ENCODE measurements at places on chromosomes 12 and 14.

DNA sequence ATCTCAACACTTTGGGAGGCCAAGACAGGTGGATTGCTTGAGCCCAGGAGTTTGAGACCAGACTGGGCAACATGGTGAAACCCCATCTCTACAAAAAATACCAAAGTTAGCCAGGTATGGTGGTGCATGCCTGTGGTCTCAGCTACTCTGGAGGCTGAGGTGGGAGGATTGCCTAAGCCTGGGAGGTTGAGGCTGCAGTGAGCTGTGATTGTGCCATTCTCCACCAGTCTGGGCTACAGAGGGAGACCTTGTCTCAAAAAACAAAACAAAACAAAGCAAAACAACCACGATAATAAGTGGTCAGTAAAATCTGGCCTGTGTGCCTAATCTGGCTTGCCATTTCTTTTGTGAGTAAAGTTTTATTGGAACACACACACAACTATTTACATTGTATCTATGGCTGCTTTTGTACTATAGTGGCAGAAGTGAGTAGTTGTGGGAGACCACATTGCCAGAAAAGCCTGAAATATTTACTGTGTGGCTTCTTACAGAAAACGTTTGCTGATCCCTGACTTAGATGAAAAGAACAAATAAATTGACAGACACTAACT lies 19.4 kb upstream of the KLRG1 start:
- DNase-seq: no peak

DNA sequence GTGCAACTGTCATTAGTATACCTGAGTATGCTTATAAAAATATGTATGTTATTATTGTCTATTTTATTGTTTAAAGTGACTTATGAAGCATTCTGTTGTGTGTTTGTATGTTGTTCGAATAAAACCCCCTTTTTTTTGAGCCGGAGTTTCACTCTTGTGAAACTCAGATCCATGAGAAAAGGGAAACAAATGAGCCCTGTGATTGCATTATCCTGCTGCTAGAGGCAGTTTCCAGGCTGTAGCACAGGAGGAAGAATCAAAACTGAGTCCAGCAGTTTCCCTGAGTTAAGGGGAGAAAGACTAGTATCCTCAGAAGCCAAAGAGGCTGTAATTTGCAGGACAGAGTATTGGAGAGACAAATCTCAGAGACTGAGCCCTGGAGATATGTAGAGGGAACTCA lies 12.5 kb downstream of the SGPP1 start:
- DNase-seq: no peak

- no peak for DNase-seq
Observed at GRCh38 chr12:10304161-10304574, 3.5 kb upstream of the KLRD1 start.

GRCh38 chr12:63919756-63920155 lies 75.3 kb downstream of the SRGAP1 start:
- DNase-seq: no peak

DNA sequence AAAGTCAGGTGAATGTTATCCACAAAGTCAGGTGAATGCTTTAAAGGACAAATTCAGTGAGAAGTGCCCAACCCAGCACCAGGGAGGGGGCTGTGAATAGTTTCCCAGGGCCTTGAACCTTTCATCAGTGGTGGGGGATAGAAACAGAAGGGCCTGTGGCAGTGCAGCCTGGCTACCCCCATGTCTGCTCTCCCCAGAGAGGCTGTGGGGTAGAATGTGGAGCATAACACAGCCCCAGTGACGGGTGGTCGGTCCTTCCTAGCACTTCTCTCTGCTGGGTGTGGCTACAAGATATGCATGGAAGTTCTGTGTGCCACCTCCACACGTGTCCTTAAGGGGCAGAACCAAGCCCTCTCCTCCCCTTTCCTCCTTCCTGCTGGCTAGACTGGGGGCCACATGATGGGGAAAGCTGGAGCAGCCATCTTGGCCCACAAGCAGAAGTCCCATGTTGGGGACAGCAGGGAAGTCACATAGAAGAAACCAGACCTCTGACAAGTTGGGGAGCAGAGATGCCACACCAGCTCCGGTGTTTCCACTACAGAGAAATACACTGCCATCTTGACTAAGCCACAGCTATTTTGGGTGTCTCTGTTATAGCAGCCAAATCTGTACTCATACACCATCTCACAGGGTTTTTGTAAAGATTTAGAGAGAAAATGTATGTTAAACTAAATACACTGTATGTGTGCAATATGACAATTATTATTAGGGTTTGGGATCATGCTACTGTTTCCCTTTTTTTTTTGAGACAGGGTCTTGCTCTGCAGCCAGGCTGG lies 17.0 kb downstream of the RITA1 start:
- DNase-seq: no peak

GRCh38 chr12:8668441-8668840 lies 5.8 kb upstream of the MFAP5 start:
- no peak for DNase-seq

GRCh38 chr14:105053421-105053820 lies 11.8 kb downstream of the GPR132 start:
- no peak for DNase-seq

- no peak for DNase-seq
Observed at GRCh38 chr12:38771871-38772270, 133.5 kb downstream of the CPNE8 start.

- no peak for DNase-seq
Observed at GRCh38 chr12:1212526-1212925, 221.5 kb downstream of the ERC1 start.

- no peak for DNase-seq
Observed at GRCh38 chr12:41419131-41419893, 231.2 kb downstream of the PDZRN4 start.

- no peak for DNase-seq
Observed at GRCh38 chr12:28065889-28066630, 93.5 kb upstream of the PTHLH start.

- DNase-seq: no peak
Observed at GRCh38 chr14:89549381-89550125, 132.5 kb upstream of the FOXN3 start.

GRCh38 chr12:123401753-123402683 lies 18.1 kb downstream of the KMT5A start:
- no peak for DNase-seq

GRCh38 chr14:79564371-79564770 lies 646.9 kb downstream of the DIO2 start:
- DNase-seq: no peak

DNA sequence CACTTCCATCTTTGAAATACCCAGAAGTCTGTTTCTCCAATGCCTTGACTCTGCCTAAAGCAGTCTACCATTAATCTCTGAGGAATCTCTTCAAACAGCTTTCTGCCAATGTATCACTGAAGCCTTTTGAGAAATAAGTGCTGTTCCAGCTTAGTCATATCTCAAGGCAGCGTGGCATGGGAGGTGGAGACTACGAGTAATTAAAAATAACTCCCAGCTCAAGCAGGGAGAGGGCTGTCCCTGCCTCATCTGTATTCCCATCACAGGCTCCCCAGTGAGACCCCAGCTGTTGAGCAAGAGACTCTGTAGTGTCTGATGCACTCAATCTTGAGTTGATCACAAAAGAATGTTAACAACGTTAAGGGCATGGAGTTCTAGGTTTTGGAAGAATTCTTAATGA lies 700.6 kb downstream of the DIO2 start:
- no peak for DNase-seq

DNA sequence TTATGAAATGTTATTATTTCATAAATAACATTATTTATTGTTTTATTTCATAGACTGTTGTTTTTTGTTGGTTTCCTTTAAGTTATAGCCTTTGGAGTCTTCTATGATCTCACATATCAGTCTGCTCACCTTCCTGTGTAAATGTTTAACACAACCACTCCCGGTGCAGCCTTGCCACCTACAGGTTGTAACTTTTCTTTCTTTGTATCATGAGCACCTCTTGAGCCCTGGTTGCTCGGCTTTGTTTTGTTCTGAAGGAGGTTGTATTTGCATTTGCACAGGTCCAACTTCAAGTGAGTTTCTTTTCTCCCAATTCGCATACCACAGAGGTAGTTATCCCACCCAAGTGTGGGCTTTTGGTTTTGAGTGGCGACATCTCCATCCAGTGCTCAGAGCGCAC lies 121.4 kb downstream of the SLC15A4 start:
- no peak for DNase-seq

GRCh38 chr12:96422192-96422591 lies 22.0 kb upstream of the CDK17 start:
- no peak for DNase-seq

GRCh38 chr14:25136811-25137210 lies 86.9 kb upstream of the STXBP6 start:
- DNase-seq: no peak

- no peak for DNase-seq
Observed at GRCh38 chr14:101215927-101216326, 312.4 kb upstream of the RTL1 start.

GRCh38 chr12:75790219-75790618 lies 241.4 kb downstream of the PHLDA1 start:
- DNase-seq: no peak

DNA sequence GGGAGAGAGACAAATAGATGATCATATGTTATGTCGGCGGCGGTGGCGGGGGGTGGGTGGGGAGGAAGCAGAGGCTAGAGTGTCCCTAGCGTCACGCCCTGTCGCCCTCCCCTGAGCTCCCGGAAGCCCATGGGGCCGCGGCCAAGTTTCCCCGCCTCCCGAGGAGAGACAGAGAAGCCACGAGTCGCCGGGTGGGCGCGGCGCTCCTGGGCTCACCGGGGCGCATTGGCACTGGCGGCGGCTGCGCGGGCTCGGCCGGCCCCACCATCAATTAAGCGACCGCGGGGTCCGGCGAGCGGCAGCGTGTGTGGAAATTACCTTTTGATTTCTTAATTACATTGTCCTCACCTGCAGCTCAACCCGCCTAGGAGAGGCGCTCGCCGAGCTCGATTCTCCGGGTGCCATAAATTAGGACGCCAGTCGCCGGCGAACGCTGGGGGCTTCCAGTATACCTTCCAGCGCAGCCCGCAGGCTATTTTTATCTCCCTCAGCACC lies 119.9 kb upstream of the LHX5 start:
- no peak for DNase-seq

DNA sequence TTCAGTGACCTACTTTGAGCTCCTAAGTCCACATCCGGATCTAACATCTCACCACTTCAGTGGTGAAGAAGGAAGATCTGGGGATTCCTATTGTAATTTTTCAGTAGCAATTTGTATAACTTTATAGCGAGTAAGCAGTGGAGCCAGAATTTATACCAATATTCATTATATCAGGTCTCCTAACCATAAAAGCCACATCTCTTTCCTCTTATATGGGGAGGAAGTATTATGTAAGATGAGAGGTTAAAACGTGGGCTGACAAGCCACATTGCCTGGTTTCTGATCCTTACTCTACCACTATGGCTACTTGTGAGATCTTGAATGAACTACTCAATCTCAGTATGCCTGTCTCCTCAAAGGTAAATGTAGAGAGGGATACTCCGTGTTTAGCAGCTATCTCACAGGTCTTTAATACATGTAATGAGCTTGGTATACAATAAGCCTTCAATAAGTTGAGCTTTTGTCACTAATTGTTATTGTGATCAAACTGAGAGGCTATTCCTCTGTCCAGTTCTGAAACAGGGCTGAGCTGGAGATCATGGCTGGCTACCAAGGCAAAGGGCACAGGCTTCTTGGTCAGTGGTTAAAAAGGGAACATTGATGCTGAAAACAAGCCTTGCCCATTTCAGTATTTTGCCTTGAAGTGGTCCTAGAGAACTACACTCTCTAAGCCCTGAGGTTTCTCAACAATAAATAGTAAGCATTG lies 3.3 kb upstream of the TMEM117 start:
- DNase-seq: no peak

DNA sequence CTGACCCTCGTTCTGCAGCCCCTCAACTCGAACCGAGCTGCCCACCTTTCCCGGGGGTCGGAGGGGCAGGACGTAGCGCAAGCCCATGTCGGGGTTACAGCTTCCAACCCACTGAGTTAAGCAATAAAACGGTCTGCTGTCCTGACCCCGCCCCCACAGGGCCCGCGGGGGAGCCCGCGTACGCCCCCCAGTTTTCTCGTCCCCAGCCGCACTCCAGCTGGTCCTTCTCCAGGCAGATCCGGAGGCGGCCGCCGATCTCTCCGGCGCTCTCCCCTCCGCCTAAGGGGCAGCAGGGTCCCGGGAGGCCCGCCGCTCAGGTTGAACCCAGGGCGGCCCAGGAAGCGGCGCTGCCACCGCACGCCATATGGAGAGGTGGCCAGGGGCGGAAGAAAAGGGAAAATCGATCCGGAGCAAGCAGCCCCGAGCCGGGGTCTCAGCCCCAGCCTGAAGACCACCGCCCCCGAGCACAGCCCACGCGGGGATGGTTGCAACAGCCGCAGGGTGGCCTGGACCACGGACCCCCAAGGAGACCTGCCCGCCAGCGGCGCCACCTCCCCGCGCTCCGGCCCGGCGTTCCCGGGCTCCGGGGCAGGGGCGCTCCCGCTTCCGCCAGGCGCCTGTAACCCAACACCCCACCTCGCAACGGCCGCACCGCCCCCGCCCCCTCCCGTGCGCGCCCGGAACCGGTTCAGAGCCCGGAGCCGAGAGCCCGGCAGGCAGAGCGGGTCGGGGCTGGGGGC lies 760 bp downstream of the ACTN1 start:
- DNase-seq: peak; percentile 70

DNA sequence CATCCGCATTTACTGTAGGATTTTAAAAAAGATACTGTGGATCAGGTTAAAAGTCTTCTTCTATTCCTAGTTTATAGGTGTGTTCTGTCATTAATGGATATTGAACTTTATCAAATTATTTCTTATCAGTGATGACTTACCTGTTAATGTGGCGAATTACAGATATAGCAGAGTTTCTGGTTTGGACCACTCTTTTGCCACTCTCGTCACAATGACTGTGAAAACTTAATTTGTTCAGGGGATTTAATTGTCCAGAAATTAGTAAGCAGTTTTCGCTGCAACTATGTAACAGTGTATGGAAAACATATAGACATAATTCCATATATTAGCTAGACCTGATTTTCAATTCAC lies 14.9 kb downstream of the COCH start:
- no peak for DNase-seq

DNA sequence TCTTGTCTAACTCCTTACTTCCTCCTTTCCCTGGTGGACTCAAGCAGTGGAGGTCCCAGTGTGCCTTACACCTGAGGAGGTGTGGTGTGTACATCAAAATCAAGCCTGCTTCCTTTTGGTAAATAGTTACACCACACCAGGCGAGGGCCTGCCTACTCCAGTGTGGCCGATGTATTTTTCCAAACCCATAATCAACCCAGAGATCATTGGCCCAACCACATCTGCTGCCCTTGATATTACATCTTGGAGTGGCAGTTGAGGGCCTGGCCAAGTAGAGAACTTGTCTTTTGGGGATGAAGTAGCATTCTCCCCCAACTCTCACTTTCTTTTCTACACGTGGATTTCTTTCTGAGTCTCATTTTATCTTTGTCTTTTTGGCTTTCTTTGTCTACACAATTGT lies 187.4 kb downstream of the EFCAB11 start:
- no peak for DNase-seq

DNA sequence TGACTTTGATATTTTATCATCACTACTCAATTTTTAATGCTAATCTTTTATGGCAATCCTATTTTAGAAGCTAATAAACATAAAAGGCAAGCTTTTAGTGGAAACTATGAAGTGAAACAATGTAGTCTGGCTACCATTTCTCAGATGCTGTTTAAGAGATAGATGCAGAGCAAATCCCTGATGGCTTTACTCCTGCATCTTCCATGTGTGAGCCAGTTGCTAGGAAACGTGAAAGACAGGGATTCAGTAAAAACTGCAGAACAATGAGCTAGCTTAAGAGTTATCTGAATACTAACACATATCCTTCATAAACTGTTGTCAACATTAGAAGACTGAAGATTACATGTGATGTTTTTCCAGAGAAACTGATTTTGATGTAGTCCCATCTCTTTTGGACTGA lies 112.6 kb downstream of the SLC2A13 start:
- no peak for DNase-seq

- no peak for DNase-seq
Observed at GRCh38 chr12:129069886-129070285, 216.6 kb downstream of the GLT1D1 start.

GRCh38 chr14:88667555-88668273 lies 104.9 kb downstream of the ZC3H14 start:
- DNase-seq: peak; percentile 44
